ENCODE measurements at places on chromosomes 7 and 10.

DNA sequence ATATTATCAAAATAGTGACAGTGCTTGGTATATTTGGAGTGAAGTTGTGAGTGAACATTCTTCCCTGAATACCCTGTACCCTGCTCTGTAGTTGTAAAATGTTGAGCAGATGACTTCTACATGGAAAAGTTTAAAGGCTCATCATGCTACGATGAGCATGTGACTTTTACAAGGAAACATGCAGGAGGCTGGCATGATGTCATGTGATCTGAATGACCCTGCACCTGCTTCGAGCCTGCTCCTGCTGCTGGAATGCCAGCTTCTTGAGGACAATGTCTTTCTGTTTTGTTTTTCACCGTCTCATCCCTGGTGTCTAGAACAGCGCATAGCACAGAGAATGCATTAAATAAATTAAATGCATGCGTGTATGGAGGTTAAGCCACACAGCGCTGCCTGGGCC lies 5.4 kb upstream of the INPP5A start:
- DNase-seq, result no peak

DNA sequence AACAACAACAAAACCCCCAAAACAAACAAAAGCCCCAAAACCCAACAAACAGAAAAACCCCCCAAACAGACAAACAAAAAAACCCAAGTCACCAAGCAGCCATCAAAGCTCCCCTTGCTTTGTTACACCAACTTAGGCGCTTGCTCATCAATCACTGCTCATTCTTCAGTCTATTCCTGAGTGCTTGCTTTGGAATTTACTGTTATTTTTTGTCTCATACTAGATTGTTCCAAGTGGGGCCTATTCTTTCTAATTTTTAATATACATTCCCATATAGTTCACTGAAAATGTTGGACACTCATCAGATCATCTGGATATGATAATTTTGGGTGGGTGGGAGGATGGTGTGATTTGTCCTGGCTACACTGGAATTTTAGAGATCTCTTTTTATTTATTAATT lies 126.0 kb upstream of the JCAD start:
- no peak for DNase-seq

- no peak for DNase-seq
Measured at GRCh38 chr7:121341933-121342332, 13.1 kb downstream of the WNT16 start.

DNA sequence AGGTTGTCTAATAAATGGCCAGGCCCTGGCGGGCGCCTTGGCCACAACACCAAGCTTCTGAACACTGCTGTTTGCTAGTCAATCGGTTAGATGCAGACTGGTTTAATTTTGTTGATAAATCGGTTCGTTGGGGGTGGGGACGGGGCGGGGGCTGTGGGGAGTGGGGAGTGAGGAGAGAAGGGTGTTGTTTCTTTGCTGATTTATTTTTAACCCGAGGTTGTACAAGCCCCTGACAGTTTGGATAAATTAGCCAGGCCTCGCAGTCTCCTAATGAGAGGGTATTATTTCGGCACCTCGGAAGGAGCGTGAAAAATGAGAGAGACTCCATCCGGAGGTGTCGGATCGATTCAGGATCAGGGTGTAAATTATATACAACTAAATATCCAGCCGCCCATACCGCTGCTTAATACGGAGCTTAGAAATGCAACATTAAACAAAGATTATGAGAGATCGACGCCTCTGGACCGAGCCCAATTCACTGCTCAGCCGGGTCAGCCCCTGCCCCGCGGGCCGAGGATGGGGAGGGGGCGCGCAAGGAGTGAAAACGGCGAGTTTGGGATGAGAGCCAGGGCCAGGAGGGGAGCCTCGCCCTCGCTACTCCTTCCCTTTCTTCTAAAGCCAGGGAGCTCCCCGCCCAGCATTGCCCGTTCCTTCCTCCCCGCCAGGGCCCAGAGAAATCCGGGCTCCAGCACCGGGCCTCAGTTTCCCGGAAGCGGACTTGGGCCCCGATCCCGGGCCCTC lies 8.0 kb downstream of the UNCX start:
- no peak for DNase-seq

- DNase-seq, result peak; percentile 11
Measured at GRCh38 chr7:133081119-133081598, 731 bp downstream of the CHCHD3 start.

- DNase-seq, result peak; percentile 48
Measured at GRCh38 chr7:521221-522070, 1.8 kb upstream of the PDGFA start.

- DNase-seq, result peak; percentile 89
Measured at GRCh38 chr10:72334196-72334824, 20.4 kb downstream of the DNAJB12 start.

- DNase-seq, result no peak
Measured at GRCh38 chr10:73823391-73823790, 12.0 kb upstream of the NDST2 start.

- no peak for DNase-seq
Measured at GRCh38 chr10:30752481-30752881, 122.9 kb upstream of the LYZL2 start.

GRCh38 chr7:81692146-81692905 lies 77.5 kb downstream of the HGF start:
- peak; percentile 80 for DNase-seq

- peak; percentile 81 for DNase-seq
Measured at GRCh38 chr7:43879477-43879876, 10.2 kb upstream of the MRPS24 start.

- peak; percentile 71 for DNase-seq
Measured at GRCh38 chr10:98309366-98310355, 41.7 kb upstream of the LOXL4 start.

DNA sequence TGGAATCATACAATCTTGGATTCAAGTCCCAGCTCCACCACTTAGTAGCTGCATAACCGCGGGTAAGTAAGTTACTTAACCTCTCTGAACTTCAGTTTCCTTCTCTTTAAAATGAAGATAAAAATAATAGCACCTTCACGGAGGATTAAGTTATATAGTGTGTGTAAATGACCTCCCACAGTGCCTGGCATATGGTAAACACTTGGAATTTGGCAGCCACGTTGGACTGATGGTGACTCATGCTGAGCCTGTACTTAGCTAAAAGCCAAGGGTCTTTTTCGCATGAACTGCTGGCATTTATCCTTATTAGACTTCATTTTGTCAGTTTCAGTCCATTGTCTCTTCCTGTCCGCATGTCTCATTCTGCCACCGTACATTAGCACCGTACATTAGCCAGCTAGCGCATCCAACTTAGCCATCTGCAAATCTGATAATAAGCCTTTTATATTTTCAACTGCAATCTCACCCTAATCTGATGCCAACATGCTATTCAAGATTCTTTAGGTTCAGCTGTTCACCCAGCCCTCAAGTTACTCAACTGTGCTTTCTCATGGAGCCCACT lies 11.2 kb downstream of the SLC13A4 start:
- DNase-seq, result peak; percentile 56

DNA sequence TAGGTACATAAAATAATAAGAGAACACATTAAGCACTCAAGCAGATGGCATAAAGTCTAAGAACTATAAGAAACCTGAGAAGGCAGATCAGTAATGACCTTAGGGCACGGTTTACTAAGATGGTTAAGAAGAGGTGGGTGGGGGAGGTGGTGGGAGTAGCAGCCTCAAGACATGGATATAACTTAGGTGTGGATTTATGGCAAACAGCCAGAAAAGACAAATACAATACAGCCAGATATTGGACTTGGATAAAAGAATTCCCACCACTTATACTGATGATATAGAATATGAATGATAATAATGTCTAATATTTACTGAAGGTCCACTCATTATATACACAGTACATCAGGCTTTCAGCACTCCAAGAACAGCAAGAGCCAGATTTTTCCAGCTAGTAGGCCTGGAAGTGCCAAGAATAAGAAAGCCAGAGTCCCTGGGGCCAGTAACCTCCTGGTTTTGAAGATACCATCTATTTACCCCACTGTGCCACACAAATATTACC lies 11.9 kb downstream of the DPY19L1 start:
- DNase-seq, result no peak

Data from brain microvascular endothelial cell (primary cell).